ENCODE measurements at places on chromosomes 11 and 22.

DNA sequence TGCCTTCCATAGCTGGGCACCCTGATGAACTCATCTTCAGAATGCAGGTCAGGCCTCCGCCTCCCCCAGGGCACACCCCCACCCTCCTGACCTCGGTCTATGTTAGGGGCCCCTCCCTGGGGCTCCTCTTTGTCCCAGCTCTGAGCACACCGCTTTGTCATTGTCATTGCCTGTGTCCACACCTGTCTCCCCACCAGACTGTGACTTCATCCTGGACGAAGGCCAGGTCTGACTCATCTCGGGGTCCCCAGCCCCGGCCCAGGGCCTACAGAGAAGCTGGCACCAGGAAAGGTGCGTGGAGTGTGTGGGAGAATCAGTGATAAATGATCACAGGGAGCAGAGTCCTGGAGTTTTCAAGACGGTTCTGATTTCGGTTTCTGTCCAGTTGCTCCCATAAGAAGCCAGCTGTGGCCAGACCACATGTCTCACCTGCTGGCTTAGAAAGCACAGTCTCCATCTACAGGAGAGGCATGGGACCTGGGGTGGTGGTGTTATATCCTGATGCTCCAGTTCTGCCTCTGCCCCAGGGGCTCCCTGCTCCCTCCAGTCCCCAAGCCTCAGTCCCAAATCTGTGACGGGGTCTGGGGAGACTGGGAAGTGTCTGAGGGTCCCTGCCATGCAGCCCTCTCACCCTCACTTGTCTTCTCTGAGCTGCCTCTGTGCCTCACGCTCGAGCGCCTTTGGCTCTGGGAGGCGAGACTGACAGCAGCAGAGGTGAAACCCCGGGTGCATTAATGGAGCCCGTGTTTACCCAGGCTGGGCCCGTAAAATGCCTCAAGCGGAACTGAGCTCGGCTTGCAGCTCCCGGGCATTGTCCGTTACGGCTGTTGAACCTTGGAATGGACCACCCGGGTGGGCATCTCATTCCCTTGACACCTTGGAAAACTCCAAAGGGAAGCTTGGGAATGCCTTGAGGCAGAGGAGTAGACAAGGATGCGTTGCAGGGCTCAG lies 85.5 kb upstream of the WNT11 start:
- DNase-seq, result peak; percentile 94

DNA sequence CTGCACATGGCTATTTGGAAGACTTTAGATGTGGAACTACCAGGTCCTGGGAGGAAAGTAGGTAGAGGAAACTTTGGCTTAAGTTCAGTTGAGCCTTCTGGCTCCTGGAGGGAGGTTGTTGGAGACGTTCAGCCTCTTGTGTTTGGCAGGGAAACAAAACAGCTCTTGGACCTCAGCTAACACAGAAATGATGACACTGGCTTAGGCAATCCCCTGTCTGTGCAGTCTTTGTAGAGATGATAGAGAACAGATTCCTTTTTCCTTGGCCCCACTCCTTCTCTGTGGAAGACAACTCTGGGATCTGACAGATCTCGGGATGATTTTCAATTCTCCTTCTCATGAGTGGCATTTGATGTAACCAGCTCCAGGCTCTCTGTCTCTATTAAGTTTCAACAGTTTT lies 428.5 kb downstream of the TMEM135 start:
- no peak for DNase-seq

GRCh38 chr22:31917227-31917921 lies 27.0 kb upstream of the YWHAH start:
- DNase-seq, result no peak

- no peak for DNase-seq
Measured at GRCh38 chr11:100825626-100826025, 138.5 kb downstream of the ARHGAP42 start.

DNA sequence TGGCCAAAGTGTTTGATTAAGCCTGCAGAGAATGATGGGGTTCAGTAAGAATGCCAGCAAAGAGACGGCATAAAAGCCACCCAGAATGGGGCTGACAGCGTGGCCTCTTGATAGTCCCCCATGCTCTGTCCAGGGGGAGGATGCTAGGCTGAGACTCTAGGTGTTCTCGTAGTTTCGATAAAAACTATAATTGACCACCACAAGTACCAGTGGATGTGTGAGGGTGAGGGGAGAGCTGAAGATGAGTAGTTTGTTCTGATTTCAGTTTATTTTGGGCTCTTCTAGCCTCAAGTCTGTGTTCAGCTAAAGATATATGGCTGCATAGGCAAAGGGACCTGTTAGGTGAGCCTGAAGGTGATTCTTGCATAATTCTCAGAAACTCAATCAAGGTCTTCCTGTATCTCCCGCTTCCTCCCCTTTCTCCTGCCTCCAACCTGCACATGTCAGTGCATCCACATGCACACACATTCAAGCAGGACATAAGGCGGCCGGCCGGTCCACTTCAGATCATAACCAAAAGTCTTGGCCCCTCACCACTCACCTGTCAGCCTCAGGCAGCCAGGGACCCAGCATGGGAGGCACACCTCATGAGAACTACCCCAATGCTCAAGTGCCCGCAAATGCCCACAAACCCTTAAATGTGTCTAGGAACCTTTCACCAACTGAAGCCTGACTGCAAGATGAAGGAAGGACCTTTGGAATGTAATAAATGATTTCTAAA lies 31.2 kb downstream of the FLI1 start:
- DNase-seq, result no peak

- DNase-seq, result no peak
Measured at GRCh38 chr22:49299821-49300231, 527.8 kb downstream of the BRD1 start.

DNA sequence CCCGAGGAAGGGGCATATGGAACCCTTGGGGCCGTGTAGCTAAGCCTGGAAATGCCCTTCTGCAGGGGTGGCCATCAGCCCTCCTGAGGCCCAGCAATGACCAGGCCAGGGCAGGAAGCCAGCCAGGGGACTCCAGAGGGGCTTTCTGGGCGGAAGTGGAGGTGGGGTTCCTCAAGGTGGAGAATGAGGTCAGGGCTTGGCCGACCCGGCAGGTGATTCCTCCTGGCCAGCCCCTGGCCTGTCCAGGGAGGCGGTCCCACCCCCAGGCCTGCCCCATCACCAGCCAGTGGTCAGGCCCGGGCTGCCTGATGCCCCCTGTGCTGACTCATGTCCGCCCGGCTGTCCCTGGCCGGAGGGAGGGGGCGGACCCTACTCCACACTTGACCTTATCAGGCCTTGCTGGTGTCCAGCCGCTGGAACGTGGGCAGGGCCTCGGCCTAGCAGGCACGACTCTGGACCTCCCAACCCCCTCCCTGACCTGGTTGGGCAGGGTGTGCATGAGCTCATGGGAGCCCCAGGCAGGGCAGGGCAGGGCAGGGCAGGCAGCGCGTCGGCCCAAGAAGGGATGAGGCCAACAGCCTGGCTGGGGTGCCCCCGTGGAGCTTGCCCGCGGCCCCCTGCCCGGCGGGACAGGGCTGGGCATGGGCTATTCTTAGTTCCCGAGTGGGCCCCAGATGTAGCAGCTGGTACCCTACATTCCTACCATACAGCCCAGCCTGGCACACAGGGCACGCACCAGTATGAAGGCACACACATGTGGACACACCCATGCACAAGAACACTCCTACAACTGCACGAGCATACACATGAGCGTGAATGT lies 35.9 kb downstream of the RPL3 start:
- no peak for DNase-seq

- no peak for DNase-seq
Measured at GRCh38 chr11:9017773-9018172, 14.0 kb upstream of the NRIP3 start.

- no peak for DNase-seq
Measured at GRCh38 chr11:123479048-123479837, 49.2 kb downstream of the GRAMD1B start.

Measured in SHP77 treated with DMSO at 0.1 percent for 48 hours (cell line).